ENCODE measurements at places on chromosomes 1 and 21.

DNA sequence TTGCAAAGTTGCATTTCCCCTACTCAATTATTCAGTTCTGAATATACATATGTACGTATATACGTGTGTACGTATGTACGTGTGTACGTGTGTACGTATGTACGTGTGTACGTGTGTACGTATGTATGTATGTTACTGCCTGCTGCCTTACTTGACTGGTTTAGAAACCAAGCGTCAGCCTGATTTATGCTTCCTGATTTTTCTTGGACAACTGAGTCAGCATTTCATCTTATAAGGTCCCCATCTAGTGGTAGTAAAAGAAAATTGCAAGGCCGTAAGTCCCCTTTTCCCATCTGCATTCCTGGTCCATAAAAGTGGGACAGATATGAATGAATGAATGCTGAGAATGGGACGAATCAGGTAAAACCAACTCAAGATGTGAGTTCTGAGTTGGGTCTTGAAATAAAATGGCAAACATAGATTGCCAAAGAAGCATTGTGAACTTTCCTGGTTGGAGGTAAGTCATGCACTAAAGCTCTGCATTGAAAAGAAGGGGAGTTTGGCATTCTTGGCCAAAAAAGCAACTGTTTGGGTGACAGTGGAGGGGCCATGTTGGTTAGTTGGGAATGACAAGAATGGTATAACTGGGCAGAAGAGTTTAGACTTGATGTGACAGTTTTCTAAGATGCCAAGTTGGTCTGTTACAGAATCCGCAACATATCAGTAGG is 76.4 kb upstream of the DNAH14 start:
- no peak for DNase-seq

GRCh38 chr1:30471307-30471706 is 252.1 kb downstream of the MATN1 start:
- no peak for DNase-seq

GRCh38 chr1:228082918-228083870 is 686 bp downstream of the ARF1 start:
- DNase-seq: peak; percentile 36

- DNase-seq: no peak
Measured at GRCh38 chr1:63005812-63006211, 221.9 kb downstream of the ATG4C start.

DNA sequence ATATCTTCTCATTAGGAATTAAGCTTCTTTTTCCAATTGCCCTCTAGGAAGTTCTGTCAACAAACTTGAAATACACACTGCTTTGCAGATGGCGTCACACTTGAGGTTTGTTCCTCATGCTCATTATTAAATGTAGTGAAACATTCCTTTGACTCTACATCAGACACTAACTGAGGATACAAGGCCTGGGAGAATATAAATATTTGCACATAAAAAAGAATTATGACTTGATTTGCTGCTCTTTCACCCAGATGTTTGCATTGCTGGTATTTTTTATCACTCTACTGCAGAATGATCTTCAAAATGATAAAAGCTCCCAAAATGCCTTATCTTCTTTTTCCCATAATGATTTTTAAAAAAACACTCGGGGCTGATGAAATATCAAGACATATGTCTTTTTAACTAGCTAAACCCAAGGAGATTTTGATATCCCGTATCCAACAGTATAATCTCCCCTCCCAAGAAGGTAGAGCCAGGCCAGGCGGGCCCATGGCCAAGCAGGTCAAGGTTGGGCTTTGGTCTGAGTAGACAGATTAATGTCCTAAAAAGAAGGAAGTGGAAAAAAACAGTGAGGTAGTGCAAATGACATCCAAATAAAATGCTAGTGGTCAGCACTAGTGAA is 264.6 kb downstream of the HHIPL2 start:
- no peak for DNase-seq

Data from T-helper 9 cell (primary cell).